ENCODE measurements at places on chromosomes 13 and 19. TPM values are rescaled to one million over a fixed set of nuclear protein-coding genes. Genes with fewer than 3 reads are reported as not detected.
A peak's percentile ranks its signal among the peaks of the same experiment; 100 is the strongest.

DNA sequence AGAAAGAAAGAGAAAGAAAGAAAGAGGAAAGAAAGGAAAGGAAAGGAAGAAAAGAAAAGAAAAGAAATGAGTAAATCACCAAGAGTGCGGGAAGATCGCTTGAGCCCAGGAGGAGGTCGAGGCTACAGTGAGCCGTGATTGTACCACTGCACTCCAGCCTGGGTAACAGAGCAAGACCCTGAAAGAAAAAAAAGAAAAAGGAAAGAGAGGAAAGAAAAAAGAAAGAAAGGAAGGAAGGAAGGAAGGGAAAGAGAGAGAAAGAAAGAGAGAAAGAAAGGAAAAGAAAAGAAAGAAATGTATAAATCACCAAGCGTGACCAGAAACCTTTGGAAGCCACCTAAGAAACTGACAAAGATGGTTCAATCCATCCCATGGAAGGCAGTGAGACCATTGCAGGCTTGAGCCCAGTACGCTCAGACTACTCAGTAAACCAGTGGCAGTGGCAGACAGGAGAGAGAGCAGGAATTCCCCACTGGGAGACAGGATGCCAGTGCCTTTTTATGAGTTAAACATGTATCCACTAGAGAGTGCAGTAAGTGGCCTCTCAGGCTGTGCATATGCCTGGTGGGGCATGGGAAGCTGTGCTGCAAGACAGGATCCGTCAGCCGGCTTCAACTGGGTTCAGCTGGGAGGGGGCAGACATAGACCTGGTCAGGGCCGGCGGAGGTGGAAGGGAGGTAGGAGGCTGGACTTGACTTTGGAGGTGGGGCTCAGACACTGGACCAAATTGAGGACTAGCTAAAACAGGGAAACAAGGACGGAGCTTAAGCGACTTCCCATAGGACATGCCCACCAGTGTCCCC, 4.8 kb downstream of the GPR42 start:
- no peak for DNase-seq

DNA sequence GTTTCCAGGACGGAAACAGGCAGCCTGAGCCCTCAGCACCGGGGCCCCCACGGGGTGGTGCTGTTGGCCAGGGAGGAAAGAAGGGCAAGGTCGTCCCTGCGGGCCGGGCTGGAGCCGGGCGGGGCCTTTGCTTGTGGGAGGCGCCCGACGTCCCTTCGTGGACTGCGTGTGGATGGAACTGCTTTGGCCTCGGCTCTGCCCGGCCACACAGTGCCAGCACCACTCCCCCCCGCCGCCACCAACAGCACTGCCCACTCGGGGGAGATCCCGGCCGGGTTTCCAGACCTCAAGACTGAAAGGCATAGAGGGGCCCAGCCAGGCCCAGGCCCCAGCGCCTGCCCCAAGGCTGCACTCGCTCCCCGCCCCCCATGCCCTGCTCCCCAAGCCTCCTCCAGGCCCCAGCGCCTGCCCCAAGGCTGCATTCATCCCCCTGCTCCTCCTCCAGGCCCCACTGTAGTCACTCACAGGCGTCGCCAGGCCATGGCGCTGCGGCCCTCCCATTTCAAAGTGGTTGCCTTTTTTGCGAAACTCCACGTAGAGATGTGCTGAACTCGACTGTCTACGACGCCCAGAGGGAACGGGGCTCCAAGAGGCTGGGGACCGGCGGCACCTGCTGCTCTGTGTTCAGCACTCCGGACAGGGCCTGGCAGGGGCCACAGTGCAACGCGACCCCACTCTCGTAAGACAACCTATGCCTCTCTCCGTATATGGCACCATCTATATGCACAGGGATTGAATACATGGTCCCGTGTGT, 22.5 kb downstream of the C13orf46 start:
- DNase-seq: peak; percentile 70

- no peak for DNase-seq
Observed at GRCh38 chr19:3323658-3324057, 42.7 kb upstream of the NFIC start.

DNA sequence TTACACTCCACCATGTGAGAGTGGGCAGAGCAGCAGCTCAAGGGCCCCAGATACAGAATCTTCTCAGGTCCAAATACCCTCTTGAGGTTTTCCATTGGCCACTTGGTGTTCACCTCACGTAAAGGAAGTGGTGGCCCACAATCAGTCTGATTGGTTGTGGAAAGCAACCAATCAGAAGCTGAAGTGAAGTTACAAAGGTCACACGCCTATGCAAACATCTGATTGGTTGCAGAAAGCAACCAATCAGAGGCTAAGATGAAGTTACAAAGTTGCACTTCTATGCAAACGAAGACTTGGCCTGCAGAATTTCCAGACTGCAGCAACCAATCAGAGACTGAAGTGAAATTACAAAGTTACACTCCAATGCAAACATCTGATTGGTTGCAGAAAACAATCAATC, 14.3 kb upstream of the TM9SF2 start:
- DNase-seq: no peak

- no peak for DNase-seq
Observed at GRCh38 chr13:85588359-85588758, 210.9 kb downstream of the SLITRK6 start.

DNA sequence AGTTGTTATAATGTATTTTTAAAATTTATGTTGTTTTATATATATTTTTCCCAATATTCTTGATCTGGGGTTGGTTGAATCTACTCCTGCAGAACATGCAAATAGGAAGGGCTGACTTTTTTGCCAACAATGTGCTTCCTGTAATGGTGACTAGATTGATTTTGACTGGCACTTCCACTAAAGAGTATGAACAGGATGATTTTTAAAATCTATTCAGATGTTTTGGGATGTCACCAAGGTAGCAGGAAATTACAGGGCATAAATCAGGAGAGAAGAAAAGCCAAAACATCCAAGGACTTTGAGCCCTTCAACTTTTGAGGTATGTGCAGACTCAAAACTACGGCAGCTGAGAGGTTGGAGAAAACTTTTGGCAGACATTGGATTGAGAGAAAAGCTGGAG, 1047.6 kb downstream of the SLITRK5 start:
- no peak for DNase-seq

GRCh38 chr13:103097366-103097928, 31.2 kb upstream of the SLC10A2 start:
- no peak for DNase-seq

DNA sequence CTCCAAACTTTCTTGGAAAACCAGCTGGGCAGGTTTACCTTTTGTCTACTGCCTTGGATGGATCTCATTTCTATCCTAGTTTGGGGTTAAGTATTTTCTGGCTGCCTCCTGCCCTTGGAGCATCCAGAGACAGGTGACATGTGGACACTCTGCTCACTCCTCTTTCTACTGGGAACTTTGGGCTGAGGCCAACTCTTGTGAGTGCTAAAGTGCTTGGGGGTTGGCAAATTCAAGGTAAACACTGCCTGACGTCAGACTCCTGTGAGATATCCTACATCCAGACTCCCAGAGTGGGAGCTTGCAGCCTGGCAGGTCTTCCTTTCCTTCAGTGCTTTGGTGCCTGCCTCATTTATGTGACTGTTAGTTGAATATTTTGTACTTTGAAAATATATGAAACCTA, 388.1 kb downstream of the KCNRG start:
- DNase-seq: no peak

- no peak for DNase-seq
Observed at GRCh38 chr13:102460806-102461205, 59.0 kb upstream of the FGF14 start.

DNA sequence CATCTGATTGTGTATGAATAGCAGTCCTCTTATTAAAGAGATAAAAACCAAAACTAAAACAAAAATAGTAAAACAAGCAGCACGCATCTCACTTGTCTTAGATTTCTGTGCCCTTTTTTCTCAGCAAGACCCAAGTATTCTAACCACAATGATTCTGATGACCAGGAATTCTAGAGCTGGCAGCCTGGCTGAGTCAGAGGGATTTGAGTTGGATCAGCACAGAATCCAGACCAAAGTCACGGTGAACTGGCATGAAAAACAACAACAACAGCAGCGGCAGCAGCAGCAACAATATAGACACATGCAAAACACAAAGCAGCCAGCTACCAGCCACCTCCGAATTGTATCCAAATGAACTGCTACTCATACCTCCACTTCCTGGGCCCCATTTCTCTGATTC, 360.5 kb downstream of the KCNRG start:
- no peak for DNase-seq

- no peak for DNase-seq
Observed at GRCh38 chr19:33343301-33343700, 30.2 kb upstream of the CEBPG start.

The U2AF2 gene
- 238 TPM for total RNA-seq

DNA sequence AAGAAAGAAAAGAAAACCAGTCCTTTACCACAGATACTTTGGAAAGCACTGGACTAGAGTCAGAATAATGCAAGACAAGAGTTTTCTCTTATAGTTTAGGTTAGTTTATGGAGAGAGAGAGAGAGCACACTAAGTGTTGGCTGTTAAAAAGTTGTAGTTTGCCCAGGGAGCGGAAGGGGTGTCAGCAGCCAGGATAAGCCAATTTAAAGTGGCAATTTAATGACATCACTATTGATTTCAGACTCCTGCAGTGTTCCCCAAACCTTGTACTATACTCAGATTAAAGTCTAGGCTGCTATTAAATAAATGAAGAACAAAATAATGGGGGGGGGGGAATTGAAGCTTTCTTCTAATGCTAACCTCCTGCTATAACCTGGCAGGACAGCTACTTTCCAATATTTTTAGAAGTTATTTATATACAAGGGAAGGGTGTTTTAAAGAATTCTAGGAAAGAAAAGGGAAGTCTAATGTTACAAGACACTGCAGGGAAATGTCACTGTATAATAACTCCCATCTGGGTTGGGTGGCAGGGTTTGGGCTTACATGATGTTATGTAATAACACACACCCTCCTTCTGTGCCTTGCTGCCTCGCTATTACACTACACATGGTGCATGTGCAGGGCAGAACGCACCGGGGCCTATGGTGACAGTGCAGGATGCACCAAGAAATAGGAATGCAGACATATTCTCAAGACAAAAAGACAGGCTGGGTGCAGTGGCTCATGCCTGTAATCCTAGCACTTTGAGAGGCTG, 19.9 kb downstream of the TPT1 start:
- no peak for DNase-seq

- no peak for DNase-seq
Observed at GRCh38 chr19:18494267-18494607, 27.6 kb downstream of the ELL start.

DNA sequence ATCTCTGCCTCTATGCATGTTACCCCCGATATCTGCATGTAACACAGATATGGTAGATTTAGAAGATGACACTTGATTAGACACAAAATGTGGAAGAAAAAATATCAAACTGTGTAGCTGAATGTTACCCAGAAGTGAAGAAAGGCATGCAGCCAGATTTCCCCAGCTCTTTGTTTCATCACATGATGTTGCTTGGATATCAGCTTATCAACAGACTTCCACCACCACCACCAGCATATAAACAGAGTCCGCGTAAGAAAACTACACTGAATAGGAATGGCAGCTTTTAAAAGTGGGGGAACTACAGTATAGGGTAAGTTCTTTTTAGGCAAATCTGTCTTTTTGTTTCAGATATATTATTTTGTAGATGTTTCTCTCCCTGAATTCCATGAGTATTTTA, at the start of gene FAM216B:
FAM216B (plus strand) TSS at position 233 of the 400 bp plus-strand sequence. CDS start 2,484 bp downstream, outside the sequence.
- DNase-seq: no peak

The IRGC gene
- not detected for total RNA-seq

- DNase-seq: no peak
Observed at GRCh38 chr13:90205081-90205480, 1142.4 kb upstream of the MIR17HG start.

- DNase-seq: no peak
Observed at GRCh38 chr13:48184260-48184659, 48.7 kb upstream of the ITM2B start.

DNA sequence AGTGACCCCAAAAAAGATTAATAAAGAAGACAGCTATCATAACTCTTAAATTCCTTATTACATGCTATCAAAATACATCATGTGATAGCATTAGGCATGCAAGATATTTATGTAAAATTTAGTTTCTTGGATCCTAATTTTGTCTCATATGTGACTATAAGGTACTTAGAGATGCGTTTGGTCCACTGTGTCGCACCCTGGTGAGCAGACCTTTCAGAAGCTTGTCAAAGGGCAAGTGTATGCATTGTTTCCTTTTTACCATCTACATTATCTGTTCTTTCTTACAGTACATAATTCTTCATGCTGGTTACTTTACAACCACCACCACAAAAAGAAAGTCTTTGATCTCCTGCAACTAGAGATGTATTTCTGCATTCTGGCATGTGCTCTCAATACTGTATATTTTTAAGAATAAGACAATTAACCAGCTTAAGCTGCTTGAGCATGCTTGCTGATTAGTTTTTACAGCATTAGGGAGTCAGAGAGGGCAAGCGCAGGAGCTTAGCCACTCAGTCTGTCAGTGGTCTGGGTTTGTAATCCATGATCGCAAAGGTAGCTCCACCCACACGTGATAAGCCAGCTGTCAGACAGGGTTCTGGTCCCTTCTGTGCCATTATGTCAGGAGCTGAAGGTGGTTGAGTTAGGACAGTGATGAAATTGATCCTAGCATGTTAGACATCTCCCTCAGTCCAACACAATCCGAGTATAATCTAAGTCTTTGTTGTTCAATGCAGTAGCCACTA, 500.9 kb downstream of the MYO16 start:
- peak; percentile 21 for DNase-seq

DNA sequence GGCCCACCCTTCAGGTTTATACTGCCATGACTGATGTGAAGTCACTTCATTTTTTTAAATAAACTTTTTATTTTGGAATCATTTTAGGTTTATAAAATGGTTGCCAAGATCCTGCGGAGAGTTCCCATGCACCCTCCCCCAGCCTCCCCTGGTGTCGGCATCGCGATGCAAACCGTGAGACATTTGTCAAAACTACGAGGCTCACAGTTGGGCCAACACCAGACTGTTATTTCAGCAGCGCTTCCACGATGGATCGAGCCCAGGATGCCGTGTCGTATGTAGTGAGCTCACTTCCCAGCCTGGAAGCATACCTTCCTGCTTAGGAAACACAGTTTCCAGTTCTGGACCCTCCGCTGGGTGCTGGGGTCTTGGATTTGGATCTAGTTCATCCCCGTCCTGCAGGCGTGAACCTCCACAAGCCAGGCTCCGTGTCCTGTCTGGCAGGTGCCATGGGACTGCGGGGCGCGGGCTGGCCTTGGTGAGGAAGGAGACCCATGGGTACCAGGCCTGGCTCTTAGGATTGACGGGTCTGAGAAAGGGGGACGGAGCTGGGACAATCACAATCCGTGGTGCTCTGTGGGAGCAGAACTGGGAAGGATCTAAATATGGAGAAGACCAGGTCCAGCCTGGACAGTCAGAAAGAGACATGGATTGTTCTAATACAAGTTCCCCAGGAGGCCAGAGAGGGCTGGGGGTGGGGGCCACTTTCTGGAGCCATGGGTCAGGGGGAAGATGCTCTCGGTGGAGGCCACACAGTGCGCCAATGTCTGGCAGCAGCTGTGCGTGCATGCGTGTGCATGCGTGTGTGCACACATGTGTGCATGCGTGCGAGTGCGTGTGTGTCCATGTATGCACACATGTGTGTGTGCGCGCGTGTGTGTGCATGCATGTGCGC, 2.4 kb upstream of the SBK2 start:
- DNase-seq: no peak

- no peak for DNase-seq
Observed at GRCh38 chr13:114088863-114089262, 43.6 kb downstream of the RASA3 start.

The FCGBP gene
- total RNA-seq: 0.22 TPM

The TMEM272 gene
- 0.15 TPM for total RNA-seq

Measured in neural progenitor cell (in vitro differentiated cells).